ENCODE measurements at places on chromosomes 5 and 9.

DNA sequence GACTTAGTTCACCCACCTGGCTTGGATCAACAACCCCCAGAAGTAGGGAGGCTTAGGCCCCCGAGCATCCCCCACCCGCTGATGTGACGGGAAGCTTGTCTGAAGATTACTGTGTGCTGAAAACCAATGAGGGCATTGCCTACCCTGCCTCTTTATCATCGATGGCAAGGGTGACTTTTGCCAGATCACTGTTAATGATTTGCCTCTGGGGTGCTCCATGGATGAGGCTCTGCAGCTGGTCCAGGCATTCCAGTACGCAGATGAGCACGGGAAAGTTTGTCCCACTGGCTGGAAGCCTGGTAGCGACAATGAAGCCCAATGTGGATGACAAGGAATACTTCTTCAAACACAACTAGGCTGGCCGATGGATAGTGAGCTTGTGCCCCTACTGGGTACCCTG is 22.0 kb downstream of the RUFY1 start:
- no peak for DNase-seq

DNA sequence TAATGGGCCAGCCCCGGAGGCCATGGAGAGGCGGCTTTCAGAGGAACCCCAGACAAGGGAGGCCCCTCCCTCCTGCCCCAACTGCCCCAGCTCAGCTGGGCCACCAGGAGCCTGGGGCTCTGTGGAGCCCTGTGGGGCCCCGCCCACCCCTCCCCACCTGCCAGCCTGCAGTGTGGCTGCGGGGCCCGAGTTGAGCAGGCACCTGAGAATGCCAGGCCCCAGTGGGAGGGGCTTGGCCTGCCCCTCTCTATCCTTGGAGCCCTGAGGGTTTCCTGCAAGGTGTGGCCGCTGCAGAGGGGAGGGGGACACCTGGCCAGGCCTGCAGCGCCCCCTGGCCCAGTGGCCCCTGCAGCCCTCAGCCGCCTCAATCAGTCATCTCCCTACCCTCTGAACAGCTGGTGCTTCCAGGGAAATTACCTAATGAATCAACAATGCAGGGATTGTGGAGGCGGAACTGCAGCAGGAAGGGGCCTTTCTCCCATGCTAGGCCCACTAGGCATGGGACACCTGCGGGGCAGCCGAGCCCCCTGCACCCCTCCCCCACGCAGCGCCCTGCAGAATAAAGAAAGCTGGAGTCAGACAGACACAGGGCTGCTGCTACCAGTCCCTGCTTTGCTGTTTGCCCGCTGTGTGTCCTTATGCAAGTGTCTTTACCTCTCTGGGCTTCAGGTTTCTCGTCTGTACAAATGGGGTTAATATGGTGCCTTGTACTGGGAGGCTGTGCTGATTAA is 48.0 kb downstream of the LMX1B start:
- DNase-seq: no peak

- DNase-seq: no peak
These were observed 141.5 kb downstream of the KDM4C start for GRCh38 chr9:6899274-6899673.

DNA sequence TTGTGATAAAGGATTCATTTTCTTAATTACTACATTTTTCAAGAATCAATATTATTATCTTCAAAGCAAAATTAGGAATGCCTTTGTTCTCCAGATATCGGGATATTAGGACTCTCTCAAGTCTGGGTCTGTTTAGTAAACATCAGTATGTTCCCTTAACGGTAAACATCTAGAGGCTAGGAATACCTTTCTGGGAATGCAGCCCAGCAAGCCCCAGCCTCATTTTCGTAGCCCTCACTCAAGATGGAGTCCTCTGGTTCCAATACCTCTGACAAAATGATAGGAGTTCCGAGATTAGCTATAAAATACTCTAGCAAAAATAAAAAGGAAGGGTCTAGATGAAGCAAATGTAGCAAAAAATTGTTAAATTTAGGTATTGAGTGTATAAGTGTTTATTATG is 84.5 kb downstream of the TEX10 start:
- DNase-seq: no peak

- peak; percentile 93 for DNase-seq
These were observed at the start of gene VCAN for GRCh38 chr5:83471405-83472212. TSS of gene VCAN (plus strand) at chr5:83471744. CDS start at chr5:83483519, 11,775 bp downstream.

DNA sequence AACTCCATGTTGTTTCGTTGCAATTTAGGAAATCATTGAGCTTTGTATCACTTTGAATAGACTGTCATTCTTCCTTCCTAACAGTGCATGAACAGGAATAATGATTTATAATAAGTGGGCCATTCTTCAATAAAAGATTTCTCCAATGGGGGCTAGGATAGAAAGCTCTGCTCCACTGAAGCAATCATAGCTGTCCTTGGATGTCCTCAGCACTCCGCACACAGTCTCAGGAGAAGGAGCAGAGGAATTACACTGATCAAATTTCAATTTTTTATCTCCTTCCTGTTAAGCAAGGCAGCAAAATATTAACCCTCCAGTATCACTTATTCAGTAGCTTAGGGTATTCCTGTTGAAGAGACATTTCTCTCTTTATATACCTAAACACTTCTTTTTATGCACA is 532.7 kb upstream of the ST8SIA4 start:
- DNase-seq: no peak

DNA sequence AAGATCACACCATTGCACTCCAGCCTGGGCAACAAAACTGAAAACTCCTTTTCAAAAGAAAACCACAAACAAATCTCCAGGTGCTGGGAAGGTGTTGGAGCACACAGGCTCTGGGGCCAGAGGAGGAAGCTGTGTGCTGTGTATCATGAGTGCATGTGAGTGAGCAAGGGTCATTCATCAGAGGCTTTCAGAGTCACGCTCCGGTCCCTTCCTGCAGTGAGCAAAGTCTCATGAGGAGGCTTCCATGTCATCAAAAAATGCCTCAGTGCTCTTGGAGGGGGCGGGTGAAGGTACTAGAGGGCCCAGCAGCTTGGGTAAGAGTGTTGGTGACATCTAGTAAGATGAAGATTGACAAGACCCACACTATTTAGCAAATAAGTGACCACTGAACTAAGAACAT is 48.3 kb upstream of the TESK1 start:
- DNase-seq: no peak

- no peak for DNase-seq
These were observed 55.0 kb downstream of the RASGEF1C start for GRCh38 chr5:180153991-180154390.

- DNase-seq: no peak
These were observed 287.6 kb upstream of the ADRA1B start for GRCh38 chr5:159628703-159629102.

- peak; percentile 80 for DNase-seq
These were observed 186.5 kb downstream of the ERCC6L2 start for GRCh38 chr9:96062031-96062430.

- no peak for DNase-seq
These were observed 96.5 kb upstream of the SLC25A48 start for GRCh38 chr5:135737701-135738563.

GRCh38 chr5:169909945-169910344 is 70.3 kb downstream of the INSYN2B start:
- DNase-seq: no peak

DNA sequence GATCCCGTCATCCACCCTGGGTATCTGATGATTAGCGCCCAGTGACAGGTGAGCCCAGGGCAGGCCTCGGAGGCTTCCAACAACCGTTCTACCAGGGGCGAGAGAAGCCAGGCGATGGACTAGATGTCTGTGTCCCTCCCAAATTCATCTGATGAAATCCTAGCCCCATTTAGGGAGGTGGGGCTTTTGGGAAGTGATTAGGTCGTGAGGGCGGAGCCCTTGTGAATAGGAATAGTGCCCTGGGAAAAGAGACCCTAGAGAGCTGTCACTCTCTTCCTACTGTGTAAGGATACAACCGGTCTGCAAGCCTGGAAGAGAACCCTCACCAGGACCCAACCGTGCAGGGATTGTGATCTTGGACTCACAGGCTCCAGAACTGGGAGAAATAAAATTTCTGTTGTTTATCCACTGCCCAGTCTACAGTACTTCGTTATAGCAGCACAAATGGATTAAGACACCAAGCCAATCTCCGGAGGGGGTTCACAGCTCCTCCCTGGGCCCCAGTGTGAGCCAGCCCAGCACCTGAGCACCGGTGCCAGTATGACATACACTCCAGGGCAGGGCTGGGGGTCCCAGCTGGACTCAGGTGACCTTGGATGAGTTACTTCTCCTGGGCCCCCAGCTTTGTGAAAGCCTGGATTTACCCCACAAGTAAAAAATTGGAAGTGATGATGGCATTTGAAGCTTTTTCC is 162.2 kb downstream of the DAB2IP start:
- DNase-seq: no peak

- no peak for DNase-seq
These were observed 11.4 kb upstream of the ZDHHC12 start for GRCh38 chr9:128735373-128735772.

GRCh38 chr5:39228596-39228995 is 9.2 kb upstream of the FYB1 start:
- DNase-seq: no peak

- peak; percentile 59 for DNase-seq
These were observed 42.8 kb downstream of the SNX30 start for GRCh38 chr9:112793213-112793810.

- no peak for DNase-seq
These were observed 5.4 kb downstream of the GOLM1 start for GRCh38 chr9:86093788-86094555.

DNA sequence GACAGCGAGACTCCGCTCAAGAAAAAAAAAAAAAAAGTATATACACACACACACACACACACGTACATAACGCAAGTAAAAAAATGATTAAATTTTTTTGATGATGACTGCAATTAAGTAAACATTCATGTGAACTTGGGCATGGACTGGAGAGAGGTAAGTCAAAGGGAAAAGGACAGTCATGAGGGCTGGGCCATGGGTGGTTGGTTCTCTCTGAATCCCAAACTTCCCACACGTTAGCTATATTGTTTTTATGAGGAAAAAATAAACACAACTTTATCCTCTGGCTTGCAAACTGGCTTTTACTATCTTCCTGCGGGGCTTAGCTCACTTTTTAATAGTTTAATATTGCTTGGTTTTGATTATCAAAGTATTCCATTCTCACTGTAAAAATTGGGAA is 53.7 kb downstream of the GOLM1 start:
- no peak for DNase-seq

DNA sequence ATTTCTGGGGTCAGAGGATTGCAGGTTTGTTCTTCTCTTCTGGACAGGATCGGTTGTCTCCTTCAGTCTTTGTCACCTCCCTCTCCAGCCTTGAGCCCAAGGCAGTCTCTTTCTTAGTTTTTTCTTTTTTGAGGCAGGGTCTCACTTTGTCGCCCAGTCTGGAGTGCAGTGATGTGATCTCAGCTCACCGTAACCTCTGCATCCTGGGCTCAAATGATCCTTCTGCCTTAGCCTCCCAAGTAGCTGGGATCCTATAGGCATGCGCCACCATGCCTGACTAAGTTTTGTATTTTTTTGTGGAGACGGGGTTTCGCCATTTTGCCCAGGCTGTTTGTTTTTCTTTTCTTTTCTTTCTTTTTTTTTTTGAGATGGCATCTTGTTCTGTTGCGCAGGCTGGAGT is 6.1 kb downstream of the PRRC2B start:
- DNase-seq: no peak

GRCh38 chr5:83553000-83553486 is 81.5 kb downstream of the VCAN start:
- peak; percentile 39 for DNase-seq

GRCh38 chr5:157874861-157875260 is 15.9 kb upstream of the CLINT1 start:
- DNase-seq: no peak

DNA sequence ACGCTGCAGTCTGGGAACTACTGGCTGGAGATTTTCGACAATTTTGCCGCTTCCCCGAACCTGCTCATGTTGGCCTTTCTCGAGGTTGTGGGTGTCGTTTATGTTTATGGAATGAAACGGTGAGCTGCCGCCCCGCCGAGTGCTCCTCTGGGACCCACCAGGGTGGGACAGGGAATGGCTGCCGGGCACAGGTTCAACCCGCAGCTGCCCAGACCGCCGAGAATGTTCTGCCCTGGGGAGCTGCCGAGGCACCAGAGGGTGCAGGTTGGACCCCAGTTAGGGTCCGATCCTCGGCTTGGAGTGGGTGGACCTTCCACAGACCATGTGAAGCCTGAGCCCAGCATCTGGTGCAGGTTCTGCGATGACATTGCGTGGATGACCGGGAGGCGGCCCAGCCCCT is 19.1 kb downstream of the SLC6A18 start:
- no peak for DNase-seq

DNA sequence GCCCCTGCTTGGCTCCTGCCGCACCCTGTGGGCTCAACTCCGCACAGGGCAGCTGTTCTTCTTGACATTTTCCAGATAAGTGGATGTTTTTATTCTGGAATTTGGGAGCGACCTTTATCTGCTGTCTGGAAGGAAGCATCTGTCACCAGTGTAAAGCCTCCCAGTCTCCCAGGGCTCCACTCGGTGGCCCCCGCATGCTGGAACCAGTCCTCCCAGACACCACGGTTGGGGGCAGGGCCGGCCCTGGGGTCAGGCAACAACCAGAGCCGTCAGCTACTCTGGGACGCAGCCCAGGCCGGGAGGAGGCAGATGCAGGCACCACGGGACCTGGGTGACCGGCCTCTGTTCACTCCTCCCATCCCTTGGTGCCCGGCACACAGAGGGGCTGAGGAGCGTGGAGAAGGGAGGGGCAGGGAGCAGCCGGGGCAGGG is 92.8 kb upstream of the ADAMTS2 start:
- DNase-seq: no peak

DNA sequence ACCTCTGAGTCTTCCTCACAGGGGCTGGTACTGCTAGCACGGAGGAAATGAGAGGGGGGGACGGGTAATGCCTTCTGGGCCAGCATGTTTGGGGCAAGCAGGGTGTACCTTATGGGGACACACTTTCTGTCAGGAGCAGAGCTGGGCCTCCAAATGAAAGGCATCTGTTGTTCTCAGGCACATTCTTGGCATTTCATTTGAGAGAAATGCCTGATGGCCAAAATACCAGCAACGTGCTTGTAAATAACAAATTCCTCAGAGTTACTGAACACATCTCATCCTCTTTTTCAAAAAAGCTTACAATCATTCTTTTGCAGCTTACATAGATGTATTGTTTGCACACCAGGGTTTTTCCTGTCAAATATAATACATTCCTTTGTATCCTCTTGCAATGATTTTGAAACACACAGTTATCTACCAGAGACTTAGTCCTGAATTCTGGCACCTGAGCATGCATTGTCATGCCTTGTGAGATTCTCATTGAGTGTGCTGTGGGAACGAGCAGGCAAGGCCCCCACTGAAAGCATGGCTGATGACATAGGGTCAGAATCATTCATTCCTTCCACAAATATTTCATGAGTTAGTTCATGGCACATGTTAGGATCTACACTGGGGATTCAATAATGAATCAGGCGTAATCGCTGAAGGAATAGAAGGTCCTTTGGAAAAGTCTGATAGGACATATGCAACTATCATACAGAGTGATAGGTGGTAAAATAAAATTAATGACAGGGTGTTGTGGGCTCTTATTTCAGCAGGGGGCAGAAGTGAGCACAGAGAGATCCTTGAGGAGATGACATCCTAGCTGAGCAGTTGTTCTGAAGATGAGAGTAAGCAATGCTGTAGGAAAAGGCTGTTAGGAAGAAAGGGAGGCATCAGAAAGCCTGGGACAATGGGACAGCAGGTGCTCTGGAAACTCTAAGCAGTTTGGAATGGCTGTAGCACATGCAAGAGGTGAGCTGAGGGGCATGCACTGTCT is 260.9 kb upstream of the TUT7 start:
- peak; percentile 93 for DNase-seq

All from fibroblast of skin of abdomen (primary cell).